ENCODE measurements at places on chromosomes 11 and 22.

- DNase-seq, result no peak
Observed at GRCh38 chr11:115398333-115399080, 105.7 kb downstream of the CADM1 start.

GRCh38 chr11:30351061-30351460 lies 28.2 kb downstream of the ARL14EP start:
- DNase-seq, result no peak

DNA sequence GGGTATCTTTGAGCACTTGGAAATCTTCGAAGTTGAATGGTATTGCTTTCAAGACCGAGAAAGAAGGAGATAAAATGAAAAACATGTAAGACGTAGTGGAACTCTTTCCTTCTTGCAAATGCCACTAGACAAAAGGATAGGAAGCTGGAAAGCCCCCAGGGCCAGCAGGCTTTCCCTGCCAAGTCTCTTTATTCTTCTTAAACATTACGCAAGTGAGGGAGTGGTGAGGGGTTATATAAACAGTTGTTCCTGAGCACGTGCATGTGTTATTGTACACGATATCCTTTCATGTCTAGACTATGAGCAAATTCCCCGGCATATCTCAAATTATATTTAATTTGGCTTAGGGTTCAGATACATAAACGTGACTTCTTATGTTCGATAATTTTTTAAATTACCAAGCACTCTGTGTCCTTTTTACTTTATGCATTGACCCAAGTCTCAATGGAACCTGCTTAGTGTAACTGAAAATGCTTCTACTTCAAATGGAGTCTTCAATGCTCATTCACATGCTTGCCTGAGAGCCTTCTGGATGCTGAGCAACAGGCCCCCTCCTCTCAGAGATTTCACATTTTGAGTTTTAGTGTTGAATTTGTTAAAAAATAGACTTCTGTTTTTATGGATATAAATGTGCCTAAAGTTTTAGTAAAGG lies 59.0 kb downstream of the PPP2R1B start:
- no peak for DNase-seq

DNA sequence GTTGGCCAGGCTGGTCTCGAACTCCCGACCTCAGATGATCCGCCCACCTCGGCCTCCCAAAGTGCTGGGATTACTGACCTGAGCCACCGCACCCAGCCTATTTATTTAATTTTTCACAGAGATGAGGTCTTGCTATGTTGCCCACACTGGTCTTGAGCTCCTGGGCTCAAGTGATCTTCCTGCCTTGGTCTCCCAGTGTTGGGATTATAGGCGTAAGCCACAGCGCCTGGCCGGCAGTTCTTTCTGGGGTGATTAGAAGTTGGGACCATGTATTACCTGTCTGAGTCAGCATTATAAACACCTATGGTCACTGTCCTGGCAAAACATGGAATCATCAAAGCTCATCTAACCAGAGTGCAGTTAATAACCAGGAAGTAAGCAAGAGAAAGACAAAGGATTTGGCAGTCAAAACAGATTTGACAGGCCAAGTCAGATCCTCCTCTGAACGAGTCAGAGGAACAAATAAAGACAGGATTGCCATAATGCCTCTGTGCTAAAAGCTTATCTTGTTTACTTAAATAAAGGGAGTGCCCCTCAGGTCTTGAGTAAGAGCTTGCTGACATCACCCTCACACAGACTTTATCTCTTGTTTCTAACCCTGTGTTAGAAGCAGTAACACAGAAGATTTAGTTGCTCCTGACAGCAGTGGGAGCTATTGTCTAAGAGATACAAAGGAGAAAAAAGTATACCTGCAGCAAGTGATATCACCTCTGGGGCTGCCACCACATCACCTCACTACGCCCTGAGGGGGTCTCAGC lies 3.7 kb downstream of the SERPIND1 start:
- no peak for DNase-seq

GRCh38 chr11:272195-272930 lies 5.8 kb upstream of the NLRP6 start:
- no peak for DNase-seq

DNA sequence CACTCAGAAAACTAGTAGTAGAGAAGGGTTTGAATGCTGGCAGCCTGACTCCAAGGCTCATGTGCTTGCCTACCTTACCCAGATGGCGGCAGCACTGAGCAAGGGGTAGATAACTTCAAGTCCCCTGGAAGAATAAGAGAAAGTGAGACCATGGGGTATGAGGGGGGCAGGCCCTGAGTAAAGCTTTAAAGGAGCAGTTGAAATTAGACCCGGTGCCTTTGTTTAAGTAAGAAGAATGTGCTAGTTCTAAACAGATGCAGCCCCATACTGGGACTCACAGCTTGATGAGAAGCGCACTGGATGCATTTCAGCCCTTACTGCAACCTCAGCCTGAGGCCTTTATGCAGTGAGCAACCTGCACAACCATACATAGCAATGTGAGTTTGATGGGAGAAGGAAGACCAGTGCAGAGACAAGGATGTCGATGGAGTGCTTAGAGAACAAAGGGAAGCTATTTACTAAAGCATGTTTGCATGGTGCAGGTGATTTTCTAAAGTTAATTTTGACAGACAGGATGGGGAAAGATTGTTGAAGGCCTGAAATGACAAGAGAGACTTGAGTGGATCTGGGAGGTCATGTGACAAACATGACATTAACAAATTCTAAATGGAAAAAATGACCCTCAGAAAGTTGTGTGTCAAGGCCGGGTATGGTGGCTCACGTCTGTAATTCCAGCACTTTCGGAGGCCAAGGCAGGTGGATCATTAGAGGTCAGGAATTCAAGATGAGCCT lies 27.1 kb upstream of the TMA7B start:
- DNase-seq, result peak; percentile 71
